GM23338 (cell line): ENCODE measurements at places on chromosomes 11 and 22. TPM values are rescaled to one million over a fixed set of nuclear protein-coding genes. Genes with fewer than 3 reads are reported as not detected.

GRCh38 chr11:113090716-113091480 lies 129.7 kb downstream of the NCAM1 start:
- no peak for DNase-seq

The TRIM48 gene
- polyA plus RNA-seq: not detected in 2 replicates

The LRP4 gene
- 6.0 and 6.4 TPM in 2 replicates for polyA plus RNA-seq

DNA sequence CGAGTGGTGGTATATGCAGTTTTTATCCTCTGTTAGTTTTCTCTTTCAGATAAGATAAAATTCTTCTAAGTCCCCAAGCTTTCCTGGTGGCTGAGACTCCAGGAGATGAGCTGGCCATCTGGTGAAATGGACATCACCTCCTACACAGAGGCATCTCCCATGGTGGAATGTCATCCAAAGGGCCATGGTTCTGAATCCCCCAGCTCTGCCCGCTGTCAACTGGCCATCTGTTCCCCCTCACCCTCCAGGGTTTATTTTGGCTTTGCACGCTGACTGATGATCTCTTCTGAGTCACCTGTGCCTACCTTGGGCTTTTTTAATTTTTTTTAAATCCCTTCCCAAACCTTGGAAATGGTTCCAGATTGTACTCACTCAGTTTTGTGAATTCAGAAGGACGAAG lies 142.2 kb downstream of the HIPK3 start:
- no peak for DNase-seq

GRCh38 chr11:130668751-130669150 lies 220.3 kb downstream of the ADAMTS15 start:
- no peak for DNase-seq

- DNase-seq: peak; percentile 76
These were observed 3.6 kb upstream of the CDC42EP1 start for GRCh38 chr22:37556710-37557109.

The APLP2 gene
- polyA plus RNA-seq: 312 and 362 TPM in 2 replicates

The OR5D13 gene
- polyA plus RNA-seq: not detected in 2 replicates

The CHST1 gene
- 0.84 and 2.1 TPM in 2 replicates for polyA plus RNA-seq

DNA sequence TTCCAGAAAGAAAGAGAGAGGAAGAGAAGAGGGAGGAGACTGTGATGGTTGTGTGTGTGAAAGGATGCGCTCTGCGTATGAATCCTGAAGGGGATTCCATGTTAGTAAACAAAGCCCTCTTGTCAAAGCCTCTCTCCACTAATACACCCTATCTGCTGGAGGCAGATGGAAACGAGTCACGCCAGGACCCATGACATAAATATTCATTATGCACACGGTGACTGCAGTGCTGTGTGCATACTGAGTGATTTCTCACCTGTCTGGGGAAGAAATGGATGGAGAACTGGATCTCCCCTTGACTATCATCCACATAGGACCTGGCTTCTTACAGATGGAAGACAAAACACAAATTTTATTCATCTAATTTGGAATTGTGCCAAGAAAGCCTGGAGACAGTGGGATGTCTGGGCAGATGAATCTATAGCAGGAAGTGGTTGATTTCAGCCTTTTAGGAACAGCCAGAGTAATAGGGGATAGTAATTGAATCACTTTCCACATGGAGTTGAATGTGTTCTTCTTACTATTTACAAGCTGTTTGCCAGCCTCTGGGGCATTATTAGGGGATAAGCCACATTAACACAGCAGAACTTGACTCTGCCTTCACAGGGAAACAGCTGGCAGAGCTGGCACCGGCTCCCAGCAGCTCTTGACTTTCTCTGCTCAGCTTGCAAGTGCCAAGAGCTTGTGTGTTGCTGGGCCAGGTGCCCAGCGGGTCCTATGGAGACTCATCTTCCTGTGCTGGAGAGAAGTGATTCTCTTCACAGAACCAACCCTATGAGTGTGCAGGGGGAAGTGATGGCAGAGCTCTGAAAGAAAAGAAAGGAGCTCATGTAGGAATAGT lies 9.0 kb downstream of the MTNR1B start:
- DNase-seq: no peak

GRCh38 chr11:72950685-72951084 lies 136.5 kb downstream of the ATG16L2 start:
- DNase-seq: peak; percentile 60

The KLHDC7B gene
- polyA plus RNA-seq: not detected in 2 replicates

- peak; percentile 94 for DNase-seq
These were observed 37.3 kb upstream of the CCDC134 start for GRCh38 chr22:41762980-41763779.

- no peak for DNase-seq
These were observed 1.3 kb upstream of the DGKZ start for GRCh38 chr11:46345881-46346484.

The CSF2RB gene
- polyA plus RNA-seq: not detected in 2 replicates

The CCDC157 gene
- polyA plus RNA-seq: 3.7 and 3.8 TPM in 2 replicates

The MPZL3 gene
- 0.92 and 1.3 TPM in 2 replicates for polyA plus RNA-seq

DNA sequence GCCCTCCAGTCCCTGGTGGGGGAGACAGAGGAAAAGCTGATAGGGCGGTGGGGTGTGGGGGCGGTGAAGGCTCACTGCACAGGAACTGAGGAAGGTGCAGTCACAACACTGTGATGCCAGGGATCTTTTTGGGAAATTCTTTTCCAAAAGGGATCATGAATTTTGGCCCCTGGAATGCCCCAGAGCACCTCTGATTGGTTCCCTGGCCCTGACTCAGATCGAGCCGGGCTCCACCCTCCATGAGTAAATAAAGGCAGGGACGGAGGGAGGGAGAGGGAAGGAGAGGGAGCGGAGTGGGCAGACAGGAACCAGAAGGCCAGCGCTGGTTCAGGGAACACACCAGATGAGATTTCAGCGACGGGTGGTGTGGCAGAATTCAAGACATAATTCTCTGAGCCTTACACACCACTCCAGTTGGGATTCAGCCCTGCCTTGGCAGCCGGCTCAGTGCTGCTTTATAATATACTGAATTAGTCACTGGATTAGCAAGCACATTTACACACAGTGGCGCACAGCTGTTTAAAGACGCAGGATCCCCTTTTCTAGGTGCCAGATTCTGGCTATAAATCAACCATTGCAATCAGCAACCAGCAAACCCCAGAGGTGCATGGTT lies 80.3 kb downstream of the ETS1 start:
- peak; percentile 62 for DNase-seq

- no peak for DNase-seq
These were observed 79.5 kb upstream of the ZBED5 start for GRCh38 chr11:10937385-10937771.

DNA sequence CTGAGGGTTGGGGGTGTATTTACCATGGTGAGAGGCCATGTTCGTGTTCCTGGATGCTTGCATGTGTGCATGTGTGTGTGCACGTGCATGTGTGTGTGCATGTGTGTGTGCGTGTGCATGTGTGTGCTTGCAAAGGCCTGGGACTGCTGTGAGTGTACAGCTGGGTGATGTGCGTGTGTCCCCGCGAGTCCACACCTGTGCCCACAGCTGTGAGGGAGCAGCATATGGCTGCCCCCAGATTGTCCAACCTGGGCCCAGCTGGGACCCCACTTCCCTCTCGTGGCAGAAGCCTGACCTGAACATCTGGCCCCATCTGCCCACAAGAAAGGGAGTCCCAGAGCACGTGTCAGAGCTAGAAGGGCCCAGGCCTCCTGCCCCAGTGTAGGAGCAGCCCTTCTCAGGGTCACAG lies 8.4 kb upstream of the CD248 start:
- no peak for DNase-seq

The KRTAP5-8 gene
- polyA plus RNA-seq: not detected in 2 replicates

GRCh38 chr11:128330203-128330602 lies 257.2 kb downstream of the ETS1 start:
- DNase-seq: no peak

GRCh38 chr11:115585361-115586024 lies 81.3 kb upstream of the CADM1 start:
- no peak for DNase-seq

- DNase-seq: no peak
These were observed 106.2 kb downstream of the PARVA start for GRCh38 chr11:12483604-12484003.

DNA sequence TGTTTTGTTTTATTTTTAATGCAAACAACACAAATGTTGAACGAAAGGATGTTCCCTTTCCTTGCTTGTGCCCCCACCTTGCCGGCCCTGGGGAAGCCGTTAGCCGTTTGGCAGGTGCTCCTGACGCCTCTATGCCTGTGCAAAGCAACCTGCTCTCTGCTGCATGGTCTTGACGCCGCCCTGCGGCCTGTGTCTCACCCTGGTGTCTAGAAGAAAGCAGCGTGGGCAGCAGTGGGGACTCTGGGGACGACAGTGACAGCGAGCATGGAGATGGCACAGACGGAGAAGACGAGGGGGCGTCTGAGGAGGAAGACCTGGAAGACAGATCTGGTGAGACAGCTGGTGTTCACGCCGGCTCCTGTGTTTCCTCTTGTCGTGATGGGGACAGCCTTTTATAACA lies 5.5 kb downstream of the PHRF1 start:
- no peak for DNase-seq

GRCh38 chr22:39932918-39933649 lies 27.1 kb upstream of the TMA7B start:
- peak; percentile 95 for DNase-seq

The NLRP14 gene
- 0.14 TPM in 1 of 2 replicates, not detected in the other for polyA plus RNA-seq

The ARHGAP8 gene
- polyA plus RNA-seq: 60.8 and 64.9 TPM in 2 replicates

DNA sequence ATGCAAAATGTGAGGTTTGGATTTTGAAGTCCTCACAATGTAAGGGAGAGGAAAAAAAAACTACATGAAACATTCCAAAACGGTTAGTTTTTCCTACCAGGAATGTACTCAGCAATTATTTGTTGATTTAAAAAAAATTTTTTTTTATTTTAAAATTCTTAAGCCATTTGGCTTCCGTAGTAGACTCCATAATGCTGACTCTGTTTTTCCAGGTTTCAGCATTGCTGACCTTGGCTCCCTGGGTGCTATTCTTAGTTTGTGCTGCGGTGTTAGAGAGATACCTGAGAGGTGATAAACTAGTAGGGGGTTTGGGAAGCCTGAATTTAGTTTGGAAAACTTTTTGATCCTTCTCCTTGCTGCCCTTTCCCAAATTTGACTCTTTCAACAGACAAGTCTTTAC lies 10.6 kb downstream of the STT3A start:
- DNase-seq: no peak

The PACSIN2 gene
- polyA plus RNA-seq: 23.5 and 24.6 TPM in 2 replicates

DNA sequence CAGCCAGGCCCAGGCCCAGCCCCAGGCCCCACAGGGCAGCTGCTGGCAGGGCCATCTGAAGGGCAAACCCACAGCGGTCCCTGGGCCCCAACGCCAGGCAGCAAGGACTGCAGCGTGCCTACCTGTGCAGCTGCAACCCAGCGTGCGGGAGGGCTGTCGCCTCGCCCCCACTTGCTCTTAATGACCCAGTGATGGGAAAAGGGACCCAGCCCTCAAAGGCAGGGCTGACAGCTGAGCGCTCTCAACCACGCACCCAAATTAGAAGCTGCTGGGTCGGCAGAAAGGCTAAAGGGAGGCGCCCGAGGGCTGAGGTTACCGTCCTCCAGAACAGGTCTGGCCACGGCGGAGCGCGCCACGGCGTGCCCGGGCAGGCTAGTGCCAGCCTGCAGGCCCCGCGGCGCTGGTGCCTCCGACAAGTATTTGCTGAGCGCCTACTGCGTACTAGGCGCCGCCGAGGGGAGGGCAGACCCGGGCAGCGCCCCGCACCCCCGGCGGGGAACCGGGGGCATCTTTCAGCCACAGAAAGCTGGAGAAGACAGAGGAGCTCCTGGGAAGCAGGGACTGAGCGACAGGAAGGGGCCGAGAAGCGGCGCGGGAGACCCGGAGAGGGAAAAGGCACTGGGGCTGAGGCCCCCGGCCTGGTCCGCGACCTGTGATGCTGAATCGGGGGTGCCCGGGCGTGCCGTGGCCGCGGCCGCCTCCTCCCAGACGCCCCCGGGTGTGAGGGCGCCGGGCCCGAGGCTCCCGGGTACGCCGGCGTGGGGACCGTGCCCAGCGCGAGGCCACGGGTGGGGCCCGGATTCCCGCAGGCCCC lies 773 bp downstream of the HRAS start:
- peak; percentile 44 for DNase-seq

The DERL3 gene
- 16.6 and 19.5 TPM in 2 replicates for polyA plus RNA-seq

The PYGM gene
- polyA plus RNA-seq: 1.5 and 2.8 TPM in 2 replicates

DNA sequence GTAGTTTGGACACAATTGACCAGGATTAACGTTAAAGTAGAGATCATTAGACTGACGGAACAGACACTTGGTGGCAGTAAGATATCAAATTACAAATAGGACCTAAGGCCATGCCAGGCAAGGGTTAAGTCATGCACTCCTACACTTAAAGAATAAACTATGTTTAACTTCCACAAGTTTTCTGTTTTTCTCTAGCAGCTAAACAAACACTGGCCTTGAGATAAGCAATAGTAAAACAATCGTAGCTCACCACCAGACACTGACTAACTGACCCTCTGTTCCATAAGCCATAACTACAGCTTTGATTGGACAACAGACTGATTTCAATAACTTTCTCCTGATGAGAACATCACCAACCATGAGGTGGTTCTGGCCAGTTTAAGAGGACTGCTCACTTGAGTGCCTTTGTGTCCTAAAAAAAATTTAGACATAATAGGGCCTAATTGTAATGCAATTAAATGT lies 2.0 kb upstream of the CEP126 start:
- DNase-seq: no peak

The OR4D11 gene
- not detected in 2 replicates for polyA plus RNA-seq

DNA sequence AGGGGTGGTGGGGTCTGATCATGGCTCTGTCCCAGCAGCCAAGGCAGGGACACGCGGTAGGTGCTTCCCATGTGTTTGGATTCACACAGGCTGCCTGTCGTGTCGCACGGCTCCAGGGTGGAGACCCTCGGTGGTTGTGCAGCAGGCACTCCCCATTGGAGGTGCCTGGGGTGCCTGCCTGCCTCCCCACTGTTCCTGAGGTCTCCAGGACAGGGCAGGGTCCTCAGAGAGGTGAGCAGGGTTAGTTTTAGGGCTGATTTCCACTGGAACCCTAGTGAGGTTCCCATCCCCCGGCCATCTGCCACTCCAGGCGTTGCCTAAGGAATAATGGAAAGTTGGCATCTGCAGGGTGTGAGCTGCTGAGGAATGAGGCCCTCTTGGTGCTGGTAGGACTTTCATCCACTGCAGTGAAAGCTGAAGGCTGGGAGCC lies 32.3 kb downstream of the OSBPL5 start:
- no peak for DNase-seq

- DNase-seq: no peak
These were observed 38.3 kb upstream of the NFAM1 start for GRCh38 chr22:42470366-42471082.

The APOA4 gene
- polyA plus RNA-seq: not detected in 2 replicates

DNA sequence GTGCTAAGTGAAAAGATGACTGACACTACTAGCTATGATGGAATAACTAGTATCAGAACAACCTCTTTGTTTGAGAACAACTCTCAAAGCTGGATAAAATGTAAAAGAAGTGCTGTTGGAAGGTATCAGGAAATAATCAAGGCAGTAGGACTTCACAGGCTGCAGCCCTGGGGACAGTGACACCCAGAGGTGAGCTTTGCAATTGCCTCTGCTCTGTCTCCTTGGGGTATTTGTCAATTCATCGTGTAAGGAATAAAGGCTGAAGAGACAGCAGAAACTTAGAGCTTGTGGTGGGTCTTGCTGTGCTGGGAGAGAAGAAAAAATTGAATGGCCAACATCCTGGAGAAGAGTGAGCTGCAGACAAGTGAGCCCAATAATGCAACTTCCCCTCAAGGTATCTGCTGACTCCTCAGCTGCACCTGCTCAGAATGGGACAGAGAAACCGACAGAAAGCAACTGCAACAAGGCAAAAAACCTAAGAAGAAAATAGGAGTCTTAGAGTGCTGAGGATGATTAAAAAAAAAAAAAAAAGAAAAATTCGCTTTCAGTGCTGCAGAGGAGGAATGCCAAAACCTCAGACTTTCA lies 141.1 kb downstream of the RCN1 start:
- DNase-seq: peak; percentile 76
